Cerebellar nuclear complex (tissue), 1 donor: ENCODE measurements at places on chromosomes 4 and X.

- DNase-seq = no peak
These were observed 39.0 kb downstream of the EIF2S3 start for GRCh38 chrX:24093746-24094145.

GRCh38 chrX:27439771-27440170, 23.4 kb downstream of the PPP4R3C start:
- DNase-seq = no peak

- DNase-seq = no peak
These were observed 14.6 kb downstream of the RAB9B start for GRCh38 chrX:103817502-103817901.

DNA sequence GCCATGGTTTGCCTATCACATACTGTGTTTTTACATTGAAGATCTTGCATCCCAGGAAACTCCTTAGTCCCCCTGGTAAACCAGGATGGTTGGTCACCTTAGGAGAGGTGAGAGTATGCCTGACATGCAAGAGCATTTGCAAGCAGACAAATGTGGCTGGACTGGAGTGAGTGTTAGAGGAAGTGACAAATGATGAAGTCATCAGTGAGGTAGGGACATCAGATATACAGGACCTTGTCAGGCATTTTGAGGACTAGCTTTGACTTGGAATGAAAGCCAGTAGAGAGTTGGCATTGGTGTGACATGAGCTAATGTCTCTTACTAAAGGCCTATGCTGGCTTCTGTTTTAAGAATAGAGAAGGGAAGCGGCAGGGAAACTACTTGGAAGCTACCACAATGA, 124.9 kb downstream of the FRMPD4 start:
- no peak for DNase-seq

DNA sequence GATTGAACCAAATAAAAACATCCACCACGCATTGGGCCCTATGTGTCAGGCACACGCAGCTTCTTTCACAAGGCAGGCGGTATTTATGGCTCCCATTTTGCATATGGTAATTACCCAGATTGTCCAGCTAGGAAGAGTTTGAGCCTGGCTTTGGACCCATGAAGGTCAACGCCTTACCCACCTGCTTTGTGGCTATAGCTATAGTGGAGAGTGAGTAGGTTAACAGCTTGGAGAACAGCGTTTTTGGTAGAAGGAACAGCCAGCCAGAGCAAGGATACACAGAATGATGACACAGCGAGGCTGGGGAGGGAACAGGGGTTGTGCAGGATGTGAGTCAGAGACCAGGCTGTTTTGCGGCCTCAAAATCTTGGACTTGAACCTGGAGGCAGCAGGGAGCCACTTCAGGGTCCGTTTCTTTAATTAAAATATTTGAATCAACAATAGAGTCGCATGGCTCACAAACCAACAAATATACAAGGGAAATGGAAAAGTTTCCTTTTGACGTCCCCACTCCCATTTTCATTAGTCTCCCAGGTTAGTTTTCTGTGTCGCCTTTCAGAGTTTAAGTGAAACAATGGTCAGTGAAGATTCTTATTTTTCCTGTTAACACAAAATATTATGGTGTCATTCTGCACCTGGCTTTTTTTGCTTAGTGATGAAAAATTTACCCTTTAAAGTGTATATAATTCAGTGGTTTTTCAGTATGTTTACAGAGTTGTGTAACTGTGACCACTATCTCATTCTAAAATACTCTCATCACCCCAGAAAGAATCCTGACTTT, 118.2 kb upstream of the STX18 start:
- no peak for DNase-seq

GRCh38 chrX:111288841-111289240, 18.6 kb upstream of the CAPN6 start:
- no peak for DNase-seq

DNA sequence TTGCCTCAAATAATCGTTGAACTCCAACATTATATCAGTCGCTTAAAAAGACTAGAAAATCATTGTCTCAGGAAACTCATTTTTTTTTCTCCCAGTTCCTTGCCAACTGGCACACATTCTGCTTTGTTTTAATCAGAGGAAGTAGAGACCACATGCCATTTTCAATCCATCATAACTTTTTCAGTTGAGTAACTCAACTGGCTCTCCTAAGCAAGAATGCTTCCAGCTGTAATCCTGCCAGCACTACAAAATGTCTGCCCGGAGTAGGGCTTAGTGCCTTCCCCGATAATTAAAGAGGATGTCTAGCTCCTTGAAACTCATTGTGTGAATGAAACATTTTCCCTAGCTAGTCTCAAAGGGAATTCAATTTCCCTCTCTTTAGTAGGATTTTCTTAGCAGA, 33.0 kb downstream of the FREM3 start:
- DNase-seq = no peak

DNA sequence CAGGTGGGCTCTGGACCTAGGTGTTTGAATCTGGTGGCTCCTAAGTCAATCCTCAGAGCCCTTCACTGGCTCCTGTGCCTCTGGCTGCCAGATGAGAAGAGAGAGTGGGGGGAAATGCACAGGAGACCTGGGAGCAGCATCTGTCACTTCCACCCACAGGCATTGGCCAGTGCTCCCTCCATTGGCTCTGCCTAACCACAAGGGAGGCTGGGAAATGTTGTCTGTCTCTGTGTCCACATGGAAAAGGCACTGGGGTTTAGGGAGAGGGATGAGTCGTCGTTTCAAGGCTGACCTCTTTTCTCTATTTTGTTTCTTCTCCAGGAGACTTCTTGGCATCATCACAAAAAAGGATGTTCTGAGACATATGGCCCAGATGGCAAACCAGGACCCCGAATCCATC, 76.4 kb downstream of the CLCN4 start:
- peak; percentile 8 for DNase-seq

GRCh38 chr4:164906368-164906767, 29.4 kb downstream of the APELA start:
- no peak for DNase-seq

DNA sequence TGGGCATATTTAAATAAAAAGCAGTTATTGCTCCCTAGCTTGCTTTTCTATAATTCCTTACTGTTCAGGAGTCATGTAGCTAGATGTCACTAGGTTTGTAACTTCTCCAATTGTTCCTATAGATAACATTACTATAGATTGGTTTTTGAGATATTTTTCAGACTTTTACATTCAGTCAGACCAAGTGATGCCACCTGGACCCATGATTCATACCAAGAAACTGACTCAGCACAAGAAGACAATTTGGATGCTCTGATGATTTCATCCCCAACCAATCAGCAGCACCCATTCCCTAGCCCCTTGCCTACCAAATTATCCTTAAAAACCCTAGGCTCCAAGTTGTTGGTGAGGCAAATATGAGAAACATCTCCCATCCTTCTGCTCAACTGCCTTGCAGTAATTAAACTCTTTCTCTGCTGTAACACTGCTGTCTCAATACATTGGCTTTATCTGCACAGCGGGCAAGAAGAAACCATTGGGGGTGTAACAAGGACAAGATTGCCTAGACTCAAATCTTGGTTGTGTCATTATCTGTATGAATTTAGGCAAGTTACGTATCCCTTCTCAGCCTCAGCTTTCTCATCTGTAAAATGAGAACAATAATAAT, 11.8 kb upstream of the NEIL3 start:
- DNase-seq = no peak

DNA sequence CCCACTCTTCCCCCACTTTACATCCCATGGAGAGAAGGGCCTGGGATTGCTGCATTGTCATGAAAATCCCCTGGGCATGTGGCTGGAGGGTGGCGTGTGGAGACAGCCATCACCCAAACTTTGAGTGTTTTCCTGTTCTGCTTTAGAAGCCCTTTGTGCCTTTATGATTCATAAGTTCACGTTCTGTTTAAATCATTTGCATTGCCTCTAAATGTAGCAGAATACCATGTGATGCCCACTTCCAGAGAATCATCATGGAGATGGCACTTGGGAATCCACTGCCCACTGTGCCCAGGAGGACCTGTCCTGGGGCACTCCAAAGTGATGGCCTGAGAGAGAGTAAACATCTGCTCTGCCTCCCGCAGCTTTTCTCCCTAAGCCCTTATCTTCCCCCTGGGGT, 52.8 kb downstream of the MED28 start:
- DNase-seq = no peak

DNA sequence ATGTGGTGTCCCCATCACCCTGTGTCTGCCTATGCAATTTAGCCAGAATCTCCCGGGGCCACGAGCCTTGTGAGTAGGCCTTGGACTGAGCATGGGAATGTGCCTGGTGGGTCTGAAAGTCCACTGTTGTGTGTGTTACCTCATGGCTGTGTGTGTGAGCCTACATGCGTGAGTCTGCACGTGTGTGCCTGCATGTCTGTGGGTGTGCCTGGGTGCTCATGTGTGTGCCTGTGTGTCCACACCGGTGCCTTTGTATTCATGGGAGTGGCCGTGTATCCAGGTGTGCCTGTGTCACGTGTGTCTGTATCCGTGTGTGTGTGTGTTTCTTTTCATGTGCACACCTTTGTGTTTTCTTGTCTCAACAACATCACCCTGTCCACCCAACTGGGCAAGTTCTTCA, 14.2 kb downstream of the ATP5ME start:
- DNase-seq = no peak

- peak; percentile 19 for DNase-seq
These were observed 15.8 kb upstream of the SLC25A4 start for GRCh38 chr4:185127021-185127925.

DNA sequence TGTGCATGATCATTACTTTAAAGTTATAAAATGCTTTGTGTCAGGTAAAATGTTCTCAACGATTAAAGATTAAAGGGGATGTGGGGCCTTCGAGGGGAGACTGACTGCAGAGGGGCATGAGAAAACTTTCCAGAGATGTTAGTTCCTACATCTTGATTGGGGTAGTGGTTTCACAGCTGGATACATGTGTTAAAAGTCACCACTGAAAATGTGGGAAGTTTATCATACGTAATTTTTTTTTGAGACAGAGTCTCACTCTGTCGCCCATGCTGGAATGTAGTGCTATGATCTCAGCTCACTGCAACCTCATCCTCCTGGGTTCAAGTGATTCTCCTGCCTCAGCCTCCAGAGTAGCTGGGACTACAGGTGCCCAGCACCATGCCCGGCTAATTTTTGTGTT, 79.5 kb downstream of the RBM47 start:
- DNase-seq = no peak

DNA sequence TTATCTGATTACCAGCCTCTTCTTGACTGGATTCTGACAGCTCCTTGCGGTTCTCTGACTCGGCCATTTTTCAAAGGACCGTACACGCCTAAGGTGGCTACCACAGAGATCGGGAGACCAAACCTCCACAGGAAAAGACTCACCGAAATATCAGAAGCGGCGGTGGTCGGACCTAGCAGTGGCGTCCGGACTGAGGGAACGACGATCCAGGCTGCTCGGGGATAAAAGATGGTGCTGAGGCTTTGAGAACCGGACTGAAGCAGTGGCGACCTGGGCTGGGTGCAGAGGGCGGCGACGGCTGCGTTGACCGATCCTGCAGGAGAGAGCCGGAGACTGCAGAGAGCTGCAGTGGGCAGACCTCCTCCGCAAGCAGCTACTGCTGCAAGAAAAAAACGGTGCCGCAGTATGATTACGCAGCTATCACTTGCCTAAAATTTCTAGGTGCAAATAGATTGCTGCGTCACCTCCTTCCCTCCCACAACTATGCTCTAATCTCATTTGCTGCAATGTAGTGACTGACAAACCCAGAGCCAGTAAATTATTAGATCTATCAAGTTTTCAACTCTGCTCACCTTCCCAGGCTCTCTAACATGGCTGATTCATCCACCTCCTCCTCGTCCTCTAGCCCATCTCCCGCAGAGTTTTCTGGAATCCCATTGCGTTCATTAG, at the start of gene NAP1L2:
Gene NAP1L2, minus strand, starts transcription at position 426 of the 669 bp plus-strand sequence. Its CDS starts 359 bp downstream, at position 67.
- DNase-seq = peak; percentile 68
